Psoas muscle (tissue), 8 donors: ENCODE measurements at places on chromosomes 1 and 21. TPM values are rescaled to one million over a fixed set of nuclear protein-coding genes. Genes with fewer than 3 reads are reported as not detected.

- no peak for DNase-seq
Measured at GRCh38 chr1:145884675-145885074, 991 bp downstream of the ANKRD35 start.

DNA sequence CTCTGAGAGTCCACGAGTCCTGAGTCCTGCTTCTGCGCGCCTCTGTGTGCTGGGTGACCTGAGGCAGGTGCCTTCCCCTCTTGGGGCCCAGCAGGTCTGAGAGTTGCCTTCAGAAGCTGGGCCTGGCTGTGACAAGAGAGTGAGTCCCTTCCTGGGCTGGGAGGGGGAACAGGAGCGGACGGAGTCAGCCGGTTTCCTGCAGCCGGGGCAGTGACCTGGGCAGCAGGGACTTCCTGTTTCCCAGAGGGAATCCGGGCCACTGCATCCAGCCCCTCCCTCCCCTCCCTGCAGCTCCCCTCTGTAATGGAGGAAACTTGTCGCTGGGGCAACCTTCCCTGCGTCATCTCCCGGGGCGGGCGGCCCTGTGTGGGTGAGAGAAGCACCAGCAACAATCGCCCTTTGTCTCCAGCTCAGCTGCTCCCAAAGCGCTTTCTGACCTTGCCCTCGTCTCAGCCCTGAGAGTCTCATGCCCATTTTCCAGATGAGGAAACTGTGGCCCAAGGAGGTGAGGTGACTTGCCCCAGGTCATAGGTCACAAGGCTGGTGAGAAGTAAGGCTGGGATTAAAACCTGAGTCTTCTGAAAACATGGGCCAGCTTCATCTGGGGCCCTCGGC is 61.1 kb downstream of the SDC3 start:
- peak; percentile 75 for DNase-seq

GRCh38 chr1:36177589-36178431 is 21.9 kb downstream of the MAP7D1 start:
- DNase-seq: no peak

Gene CRABP2
- polyA plus RNA-seq: 0.53 TPM
